Type B pancreatic cell (in vitro differentiated cells): ENCODE measurements at places on chromosomes 7 and 10.
A peak's percentile ranks its signal among the peaks of the same experiment; 100 is the strongest.

DNA sequence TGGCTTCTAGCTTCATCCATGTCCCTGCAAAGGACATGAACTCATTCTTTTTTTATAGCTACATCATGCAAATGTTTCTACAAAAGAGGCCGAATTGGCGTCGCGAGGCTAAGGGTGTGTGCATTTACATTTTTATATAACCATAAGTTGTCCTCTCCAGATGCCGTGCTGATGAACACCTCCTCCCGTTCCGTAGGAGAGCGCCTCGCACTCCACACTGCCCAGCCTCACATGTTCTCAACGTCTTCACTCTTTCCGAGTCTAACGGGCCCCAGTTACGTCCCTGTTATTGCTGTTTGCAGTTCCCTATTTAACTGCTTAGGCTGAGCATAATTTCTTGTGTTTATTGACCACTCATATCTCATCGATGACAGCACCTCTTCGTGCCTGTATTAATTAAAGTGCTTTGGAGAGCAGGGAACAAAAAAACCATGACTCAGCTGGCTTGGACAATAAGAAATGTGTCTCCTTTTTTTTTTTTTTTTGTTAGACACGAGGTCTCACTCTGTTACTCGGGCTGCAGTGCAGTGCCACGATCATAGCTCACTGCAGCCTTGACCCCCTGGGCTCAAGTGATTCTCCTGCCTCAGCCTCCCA is 113.5 kb upstream of the SDK1 start:
- no peak for DNase-seq

GRCh38 chr10:72038458-72039001 is 49.8 kb downstream of the SPOCK2 start:
- no peak for DNase-seq

DNA sequence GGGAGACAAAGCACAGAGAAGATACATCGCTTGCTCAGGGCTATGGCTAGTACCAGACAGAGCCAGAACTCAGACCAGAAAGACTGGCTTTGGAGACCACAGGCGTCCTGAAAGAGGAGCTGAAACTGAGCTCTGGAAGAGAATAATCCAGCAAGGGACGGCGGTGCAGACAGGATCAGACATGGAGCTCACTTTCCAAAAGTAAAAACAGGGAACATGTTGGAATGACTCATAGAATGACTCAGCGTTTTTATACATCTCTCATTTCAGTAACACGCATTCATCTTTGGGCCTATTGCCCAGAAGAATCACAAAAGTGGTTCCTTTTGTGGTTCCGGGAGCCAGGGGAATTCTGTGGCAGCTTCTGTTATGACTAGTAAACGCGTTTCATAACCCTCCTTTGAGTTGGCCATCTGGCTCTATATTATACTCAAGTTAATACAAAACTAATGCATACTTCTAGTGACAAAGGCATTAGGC is 37.2 kb downstream of the PLEKHS1 start:
- no peak for DNase-seq

DNA sequence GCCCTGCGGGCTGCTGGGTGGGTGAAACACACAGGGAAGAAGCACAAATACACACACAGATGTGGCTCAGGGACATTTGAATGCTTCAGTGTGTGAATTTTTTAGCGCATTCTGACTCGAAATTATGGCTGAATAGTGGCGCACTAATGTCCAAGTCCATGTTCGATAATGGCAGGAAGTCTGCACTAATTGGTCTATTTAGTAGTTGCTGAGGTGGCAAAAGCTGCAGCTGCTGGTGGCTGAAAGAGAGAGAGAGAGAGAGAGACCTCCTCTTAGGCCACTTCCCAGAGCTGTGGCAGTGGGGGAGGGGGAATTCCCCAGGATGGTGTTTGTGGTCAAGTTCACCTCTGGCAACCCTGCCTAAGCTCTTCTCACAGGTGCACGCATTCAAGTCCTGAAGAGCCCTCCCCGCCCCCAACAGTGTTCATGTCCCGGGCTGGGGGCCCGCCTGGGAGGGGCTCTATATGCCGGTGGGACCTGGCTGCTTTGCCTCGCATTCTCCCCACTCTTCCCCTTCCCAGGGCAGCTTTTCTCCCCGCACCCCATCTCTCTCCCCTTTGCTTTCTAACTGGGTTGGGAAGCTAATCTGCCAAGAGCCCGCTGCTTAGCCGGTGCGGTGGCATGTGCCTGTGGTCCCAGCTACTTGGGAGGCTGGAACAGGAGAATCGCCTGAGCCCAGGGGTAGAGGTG is 6.0 kb upstream of the MNX1 start:
- DNase-seq = peak; percentile 64

GRCh38 chr10:11469575-11470391 is 141.7 kb downstream of the USP6NL start:
- DNase-seq = no peak

DNA sequence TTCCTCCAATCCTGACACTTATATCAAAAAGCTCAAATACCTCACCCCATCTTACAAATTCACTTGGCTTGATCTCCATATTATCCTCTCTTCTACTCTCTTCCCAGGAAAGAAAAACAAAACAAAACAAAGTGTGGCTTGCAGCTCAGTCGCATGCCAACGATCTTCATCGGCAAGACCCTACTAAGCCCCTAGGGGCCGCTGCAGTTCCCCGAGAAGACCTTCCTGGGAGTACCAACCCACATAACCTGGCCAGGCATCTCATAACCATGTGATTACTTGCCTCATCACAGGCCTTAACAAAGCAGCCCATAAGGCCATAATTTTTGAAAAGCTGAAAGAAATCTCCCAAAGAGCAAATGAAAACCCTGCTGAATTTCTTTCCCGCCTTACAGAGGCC is 103.7 kb downstream of the ZNF92 start:
- no peak for DNase-seq
